Activated naive CD8-positive, alpha-beta T cell treated with anti-CD3 and anti-CD28 coated beads for 36 hours (primary cell): ENCODE measurements at places on chromosomes 6 and 20. TPM values are rescaled to one million over a fixed set of nuclear protein-coding genes. Genes with fewer than 3 reads are reported as not detected.

The AGER gene
- 9.6 TPM for total RNA-seq

The OTOR gene
- not detected for total RNA-seq

The MAP7 gene
- 0.78 TPM for total RNA-seq

The CCN2 gene
- not detected for total RNA-seq

The EYA4 gene
- total RNA-seq = not detected

The PGC gene
- not detected for total RNA-seq
